A172 (cell line): ENCODE measurements at places on chromosomes 5 and 9. TPM values are rescaled to one million over a fixed set of nuclear protein-coding genes. Genes with fewer than 3 reads are reported as not detected.
A peak's percentile ranks its signal among the peaks of the same experiment; 100 is the strongest.

DNA sequence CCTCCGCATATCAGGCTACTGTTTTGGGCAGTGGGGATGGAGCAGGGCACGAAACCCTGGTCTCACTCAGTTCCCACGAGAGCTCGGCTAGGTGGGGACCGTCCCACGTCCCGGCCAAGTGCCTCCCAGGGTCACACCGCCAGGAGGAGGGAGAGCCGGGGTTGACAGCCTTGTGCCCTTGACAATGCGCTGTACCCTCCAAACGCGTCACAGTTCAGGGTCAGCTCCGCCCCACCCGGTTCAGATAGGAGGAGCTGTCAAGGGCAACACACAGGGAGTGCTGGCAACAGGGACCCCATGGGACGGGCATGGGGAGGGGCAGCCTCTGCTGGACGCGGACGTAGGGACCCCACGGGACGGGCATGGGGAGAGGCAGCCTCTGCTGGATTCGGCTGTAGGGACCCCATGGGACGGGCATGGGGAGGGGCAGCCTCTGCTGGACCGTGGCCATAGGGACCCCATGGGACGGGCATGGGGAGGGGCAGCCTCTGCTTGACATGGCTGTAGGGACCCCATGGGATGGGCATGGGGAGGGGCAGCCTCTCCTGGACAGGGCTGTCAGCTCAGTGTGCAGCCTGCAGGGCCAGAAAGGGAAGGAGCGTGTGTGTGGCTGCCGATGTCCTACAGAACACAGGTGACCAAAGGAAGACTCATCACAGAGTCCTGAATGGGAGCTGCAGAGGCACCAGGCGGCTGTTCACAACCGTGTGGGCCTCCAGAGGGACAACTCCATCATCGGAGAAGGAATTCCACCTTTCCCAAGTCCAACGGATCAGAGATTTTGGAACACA lies 29.4 kb downstream of the PNPLA7 start:
- no peak for DNase-seq

DNA sequence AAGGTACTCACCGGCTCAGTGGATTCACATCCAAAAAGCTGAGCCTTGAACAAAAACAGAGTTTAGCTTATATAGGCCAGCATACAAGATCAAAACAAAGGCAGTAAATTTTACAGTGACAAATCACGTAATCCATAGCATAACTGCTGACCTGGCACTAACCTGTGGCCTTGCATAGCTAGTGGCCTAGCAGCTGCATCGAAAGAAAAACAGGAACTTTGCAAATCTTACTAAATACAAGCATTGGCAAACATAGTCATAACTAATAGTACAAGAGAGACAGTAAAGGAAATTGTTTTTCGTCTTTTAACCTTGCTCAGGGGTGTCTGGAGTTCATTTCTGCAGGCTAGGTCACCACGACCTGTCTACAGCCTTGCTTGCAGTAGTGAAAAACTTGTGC lies 4.8 kb downstream of the HSDL2 start:
- DNase-seq, result no peak

GRCh38 chr5:158807-159447 lies 32.4 kb upstream of the LRRC14B start:
- no peak for DNase-seq

The GABRA6 gene
- not detected in 2 replicates for total RNA-seq

DNA sequence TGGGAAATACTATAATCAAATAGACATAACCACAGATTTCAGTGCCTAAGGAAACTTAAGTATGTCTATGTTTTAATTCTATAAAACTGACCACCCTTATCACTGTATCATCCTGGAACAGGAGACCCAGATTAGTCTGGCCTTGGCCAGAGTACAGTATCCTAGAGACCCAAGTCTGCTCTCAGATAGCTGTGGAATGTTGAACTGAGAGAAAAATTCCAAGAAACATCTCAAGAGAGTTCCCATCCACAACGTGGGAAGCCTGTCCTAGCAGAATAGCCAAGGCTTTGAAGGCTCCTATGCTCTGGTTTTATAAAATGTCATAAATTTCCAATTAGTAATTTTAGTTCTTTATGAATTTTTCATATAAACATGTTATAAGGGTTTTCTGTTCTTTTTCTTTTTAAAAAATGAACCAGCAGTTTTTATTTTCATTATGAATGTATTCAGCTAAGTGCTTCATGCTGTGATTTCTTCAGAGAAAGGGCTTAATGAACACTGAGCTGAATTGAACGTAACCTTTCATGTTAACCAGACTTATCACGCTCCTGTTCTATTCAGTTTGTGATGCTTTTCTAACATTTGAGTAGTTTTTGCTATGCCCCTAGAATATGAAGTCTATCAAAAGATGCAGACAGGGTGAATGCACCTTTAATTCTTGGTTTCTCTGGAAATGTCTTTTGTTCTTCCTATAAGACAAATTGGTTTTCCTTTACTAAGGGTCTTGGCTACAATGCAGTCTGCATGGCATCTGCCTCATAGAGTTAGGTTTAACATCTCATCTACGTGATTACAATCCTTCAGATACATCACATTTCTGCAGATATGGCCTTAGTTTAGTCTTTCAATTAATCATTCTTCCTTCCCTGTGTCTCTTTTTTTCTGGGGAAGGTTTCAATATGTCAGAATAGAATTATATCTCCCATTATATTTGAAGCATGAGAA lies 230.8 kb downstream of the CYLC2 start:
- DNase-seq, result no peak

DNA sequence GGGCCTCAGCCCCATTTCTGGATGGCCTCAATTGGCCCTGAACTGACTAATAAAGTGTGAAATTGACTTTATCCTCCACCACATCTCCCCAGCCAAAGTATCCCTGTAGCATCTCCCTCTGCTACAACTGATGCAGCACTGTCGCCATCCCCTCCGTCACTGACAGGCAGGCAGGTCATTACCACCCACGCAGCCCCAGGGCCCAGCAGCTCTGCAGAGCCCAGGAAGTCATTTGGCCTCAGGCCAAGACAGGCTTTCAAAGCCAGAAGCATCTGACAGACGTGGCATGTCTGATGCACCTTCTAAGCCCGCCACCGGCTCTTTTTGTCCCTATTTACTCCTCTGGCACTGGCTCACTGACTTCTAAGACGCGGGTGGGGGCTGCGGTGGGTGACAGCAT lies 65.3 kb downstream of the ARHGEF37 start:
- DNase-seq, result no peak

GRCh38 chr9:109387206-109387605 lies 66.3 kb upstream of the EPB41L4B start:
- DNase-seq, result no peak

DNA sequence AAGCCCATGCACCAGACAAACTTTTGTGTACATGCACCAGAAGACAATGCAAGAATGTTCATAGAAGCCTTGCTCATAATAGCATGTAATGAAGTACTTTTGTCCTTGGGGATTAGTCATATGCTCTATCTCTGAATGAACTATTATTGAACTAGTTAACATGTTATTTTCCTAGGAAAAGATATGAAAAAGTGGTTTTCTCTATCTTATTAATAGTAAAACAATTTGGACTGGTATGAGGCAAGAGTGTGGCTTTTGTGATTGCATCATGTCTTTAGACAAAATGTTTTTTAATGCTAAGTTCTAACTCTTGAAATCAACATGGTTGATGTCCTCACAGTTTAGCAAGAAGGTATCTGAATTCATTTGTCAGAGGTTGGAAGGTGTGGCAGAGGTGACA lies 55.7 kb upstream of the SPDL1 start:
- DNase-seq, result no peak

- DNase-seq, result no peak
These were observed 16.7 kb upstream of the ZNF131 start for GRCh38 chr5:43104057-43104456.

GRCh38 chr9:113993838-113994540 lies 84.1 kb downstream of the AMBP start:
- DNase-seq, result peak; percentile 27

- DNase-seq, result no peak
These were observed 296.5 kb upstream of the ITGA1 start for GRCh38 chr5:52491071-52491787.

- no peak for DNase-seq
These were observed 26.1 kb downstream of the SPDL1 start for GRCh38 chr5:169609716-169610115.

DNA sequence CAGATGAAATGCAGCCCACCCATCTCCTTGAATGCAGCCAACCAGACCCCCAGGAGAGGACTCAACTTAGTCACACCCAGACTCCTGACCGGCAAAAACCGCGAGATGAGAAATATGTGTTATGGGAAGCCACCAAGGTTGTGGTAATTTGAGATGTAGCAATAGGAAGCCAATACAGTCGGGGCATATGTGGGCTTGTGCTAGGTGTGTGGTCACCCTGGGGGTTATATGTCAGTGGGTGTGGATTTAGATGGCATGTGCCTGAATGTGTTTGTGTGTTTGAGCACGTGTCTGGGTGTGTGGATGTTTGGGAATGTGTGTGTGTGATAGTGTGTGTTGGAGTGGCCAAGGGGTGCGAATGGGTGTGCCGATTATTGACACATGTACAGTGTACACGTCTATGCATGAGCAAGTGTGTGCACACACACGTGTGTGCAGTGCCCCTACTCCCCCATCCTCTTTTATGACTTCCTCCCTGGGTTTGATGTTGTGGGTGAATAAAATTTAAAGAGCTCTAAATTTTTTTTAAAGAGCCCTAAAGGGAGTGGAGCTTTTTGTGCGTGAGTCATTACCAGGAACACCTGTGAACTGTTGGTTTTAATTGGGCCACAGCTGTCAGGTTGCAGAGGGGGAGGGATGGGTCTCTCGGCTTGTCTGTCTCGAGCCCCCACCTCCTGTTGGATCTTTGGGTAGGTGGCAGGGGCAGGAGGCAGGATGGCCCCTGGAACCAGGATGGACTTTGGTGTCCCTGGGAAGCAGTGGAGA lies 86.8 kb downstream of the LHX2 start:
- peak; percentile 32 for DNase-seq

- no peak for DNase-seq
These were observed 372.0 kb downstream of the CDH9 start for GRCh38 chr5:26666371-26666770.

DNA sequence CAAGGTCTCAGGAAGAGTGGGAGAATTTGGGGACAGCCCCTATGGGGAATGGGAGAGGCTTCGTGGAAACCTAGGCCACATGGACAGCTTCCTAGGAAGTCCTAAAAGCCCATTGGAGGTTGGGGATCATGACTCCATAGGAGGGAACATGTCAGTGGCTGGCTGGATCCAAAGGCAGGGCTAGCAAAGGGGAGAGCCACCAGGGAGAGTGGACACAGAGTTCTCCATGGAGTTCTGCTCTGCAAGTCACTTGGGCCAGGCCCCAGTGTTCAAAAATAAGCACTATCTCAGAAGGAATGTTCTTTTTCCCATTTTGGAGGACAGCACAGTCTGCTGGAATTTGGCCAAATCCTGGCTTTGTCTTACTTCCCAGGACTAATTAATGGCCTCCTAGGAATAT lies 140.6 kb upstream of the RAD23B start:
- DNase-seq, result no peak

The FIBCD1 gene
- 1.6 and 2.6 TPM in 2 replicates for total RNA-seq

DNA sequence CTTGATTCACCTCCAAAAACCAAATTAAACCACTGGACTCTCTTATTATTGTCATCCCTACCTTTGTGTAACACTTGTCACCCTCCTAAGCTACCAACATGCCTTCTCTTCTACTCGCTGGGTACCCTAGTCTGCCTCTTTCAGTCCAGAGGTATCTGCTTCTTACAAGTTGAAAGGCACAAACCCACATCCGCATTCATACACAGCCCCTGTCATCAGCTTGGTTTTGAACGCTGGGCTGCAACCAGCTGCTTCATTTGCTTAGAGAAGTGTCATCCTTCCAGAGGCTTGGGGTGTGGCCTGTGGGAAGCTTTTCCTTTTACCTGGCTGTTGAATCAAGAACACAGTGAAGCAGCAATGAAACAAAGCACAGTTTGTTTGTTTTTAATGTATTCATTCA lies 138.8 kb upstream of the WWC1 start:
- peak; percentile 57 for DNase-seq

DNA sequence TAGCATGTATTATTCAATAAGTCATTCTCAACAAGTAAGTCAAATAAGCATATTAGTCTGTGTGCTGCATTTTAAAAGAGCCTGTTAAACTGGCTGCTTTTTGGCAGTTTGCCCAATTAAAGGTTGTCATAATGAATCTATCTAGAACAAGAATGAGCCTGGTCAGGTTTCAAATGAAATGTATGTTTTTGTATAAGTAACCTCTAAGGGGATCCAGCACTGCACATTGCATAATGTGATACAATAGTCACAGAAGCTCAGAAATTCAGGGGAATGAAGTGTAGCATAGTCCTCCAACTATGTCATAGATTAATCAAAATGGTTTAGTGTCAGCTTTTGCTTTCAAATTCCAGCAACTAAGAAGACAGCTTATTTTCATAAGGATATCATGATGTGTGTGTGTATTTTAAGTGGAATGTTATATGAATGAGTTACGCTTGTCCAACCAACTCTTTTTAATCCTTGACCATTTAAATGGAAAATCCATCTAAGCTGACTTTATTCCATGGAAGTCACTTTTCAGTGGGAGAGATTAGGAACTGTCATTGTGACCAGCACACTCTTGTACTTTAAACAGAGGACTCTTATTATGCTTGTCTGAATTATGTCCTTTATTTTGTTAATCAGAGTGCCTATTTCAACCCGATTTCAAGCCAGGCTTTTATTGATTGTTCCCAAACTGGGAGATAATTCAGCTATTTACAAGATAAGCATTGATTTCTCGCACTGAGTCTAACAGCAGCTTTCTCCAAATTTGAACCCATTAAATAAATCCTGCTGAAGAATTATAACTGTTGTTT lies 283.9 kb upstream of the ADAMTSL1 start:
- no peak for DNase-seq

- DNase-seq, result no peak
These were observed 2.6 kb upstream of the PFDN1 start for GRCh38 chr5:140305471-140305870.

- no peak for DNase-seq
These were observed 77.3 kb upstream of the ZNF366 start for GRCh38 chr5:72584466-72584865.

The KCNV2 gene
- not detected in 2 replicates for total RNA-seq

The WWC1 gene
- total RNA-seq, result 19.1 and 20.7 TPM in 2 replicates

- no peak for DNase-seq
These were observed 9.8 kb downstream of the FAT2 start for GRCh38 chr5:151581347-151581746.

The PCDHGA12 gene
- total RNA-seq, result 0.31 TPM in 1 of 2 replicates, not detected in the other

GRCh38 chr5:181044662-181045305 lies 4.7 kb downstream of the BTNL9 start:
- DNase-seq, result no peak

The DDX41 gene
- total RNA-seq, result 153 and 154 TPM in 2 replicates
